ENCODE measurements at places on chromosomes 11 and 22.

DNA sequence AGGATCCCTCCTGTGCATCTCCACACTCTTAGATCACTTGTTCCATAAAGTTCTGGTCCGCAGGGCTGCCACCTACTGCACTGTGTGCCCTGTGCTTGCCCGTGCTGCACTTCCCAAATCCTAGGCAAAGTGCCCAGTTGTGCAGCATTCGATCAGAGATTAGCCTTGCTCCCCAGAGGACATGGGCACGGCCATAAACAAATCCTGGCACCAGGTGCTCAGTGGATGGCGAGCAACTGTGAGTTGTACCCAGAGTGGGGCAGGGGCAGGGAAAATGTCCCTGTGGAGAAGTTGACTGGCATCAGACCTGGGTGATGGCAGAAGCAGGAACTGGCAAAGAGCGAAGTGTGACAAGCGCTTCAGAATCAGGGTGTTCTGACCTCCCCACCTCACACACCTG, 4.7 kb downstream of the FADS2 start:
- DNase-seq, result no peak

GRCh38 chr11:115672999-115673411, 168.8 kb upstream of the CADM1 start:
- no peak for DNase-seq

GRCh38 chr22:44723801-44724200, 21.8 kb downstream of the PRR5 start:
- no peak for DNase-seq

DNA sequence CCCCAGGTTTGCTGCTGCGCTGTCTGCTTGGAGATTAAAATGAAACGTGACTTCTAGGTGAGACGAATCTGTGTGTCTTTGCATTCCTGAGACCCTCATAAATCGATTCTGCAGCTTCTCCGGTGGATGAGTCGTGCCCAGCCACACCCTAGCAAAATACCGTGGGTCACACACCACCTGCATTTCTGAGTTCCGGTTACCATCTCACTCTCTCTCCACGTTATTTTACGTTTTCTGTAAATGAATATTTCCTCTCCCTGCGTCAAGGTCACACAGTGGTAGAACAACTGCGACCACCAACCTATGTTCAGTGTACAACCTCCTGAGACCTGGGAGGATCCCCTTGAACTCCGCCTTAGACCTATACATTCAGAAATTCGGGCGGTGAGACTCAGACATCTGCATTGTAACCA, 1.1 kb downstream of the YWHAH start:
- DNase-seq, result no peak

GRCh38 chr11:124891373-124891861, 6.2 kb downstream of the ROBO4 start:
- DNase-seq, result no peak

- DNase-seq, result no peak
Observed at GRCh38 chr11:114228435-114229411, 67.5 kb upstream of the NNMT start.

DNA sequence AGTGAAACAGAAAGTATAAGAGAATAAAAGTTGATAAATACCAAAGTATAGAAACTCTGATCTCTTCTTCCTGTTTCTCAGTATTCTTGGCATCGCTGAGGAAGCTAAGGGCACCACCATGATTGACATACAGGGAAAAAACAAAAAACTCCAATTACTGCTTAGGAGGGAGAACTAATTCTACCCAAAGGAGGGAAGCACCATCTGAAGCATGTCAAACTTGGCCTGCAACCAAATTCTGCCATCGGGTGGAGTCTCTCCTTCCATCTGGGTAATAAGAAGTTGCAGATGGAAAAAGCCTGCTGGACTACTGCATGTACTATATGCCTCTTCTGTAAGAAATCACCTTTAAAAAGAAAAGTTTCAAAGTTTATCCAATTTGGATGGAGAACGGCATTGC, 30.5 kb upstream of the PPP2R1B start:
- no peak for DNase-seq

DNA sequence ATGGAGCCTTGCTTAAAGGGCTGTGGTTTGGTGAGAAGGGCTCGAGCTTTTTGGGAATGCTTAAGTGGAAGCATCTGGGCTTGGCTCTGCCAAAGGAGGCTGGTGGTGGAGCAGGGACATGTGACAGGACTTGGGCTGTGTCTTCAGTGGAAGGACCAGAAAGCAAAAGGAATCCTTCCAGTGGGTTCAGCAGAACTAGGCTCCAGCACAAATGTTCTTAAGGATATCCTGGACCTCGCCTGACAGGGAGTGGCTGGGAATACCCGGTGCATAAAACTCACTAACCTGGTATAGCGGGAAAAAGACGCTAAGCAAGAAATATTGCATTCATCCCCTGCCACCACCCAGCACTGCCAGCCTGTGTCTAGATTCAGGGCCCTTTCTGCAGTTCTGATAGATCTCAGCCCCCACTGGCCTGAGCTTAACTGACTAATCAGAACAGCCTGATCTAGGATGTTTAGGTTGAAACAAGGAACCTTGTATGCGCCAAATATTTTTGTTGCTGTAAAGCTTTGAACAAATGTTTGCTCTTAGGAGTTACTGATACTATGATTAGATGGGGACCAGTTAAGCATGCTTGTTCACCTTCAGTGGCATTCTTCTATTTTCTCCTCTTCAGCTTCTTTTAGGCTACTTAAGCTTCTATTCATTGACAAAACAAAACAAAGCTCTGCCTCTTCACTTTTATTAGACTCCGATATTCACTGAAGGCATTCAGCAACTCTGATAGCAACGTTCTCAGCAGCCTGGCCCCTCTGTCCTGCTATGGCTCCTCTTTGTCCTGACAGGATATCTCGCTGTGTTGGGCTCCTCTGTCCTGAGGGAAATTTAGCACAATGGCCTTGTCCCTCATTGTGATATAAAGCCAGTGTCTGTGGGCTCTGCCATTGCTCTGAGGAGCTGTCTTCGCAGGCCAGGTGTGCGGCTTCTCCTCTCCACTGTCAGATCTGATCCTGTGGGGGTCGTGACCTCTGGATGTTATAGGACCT, 25.0 kb downstream of the PPFIBP2 start:
- DNase-seq, result no peak

DNA sequence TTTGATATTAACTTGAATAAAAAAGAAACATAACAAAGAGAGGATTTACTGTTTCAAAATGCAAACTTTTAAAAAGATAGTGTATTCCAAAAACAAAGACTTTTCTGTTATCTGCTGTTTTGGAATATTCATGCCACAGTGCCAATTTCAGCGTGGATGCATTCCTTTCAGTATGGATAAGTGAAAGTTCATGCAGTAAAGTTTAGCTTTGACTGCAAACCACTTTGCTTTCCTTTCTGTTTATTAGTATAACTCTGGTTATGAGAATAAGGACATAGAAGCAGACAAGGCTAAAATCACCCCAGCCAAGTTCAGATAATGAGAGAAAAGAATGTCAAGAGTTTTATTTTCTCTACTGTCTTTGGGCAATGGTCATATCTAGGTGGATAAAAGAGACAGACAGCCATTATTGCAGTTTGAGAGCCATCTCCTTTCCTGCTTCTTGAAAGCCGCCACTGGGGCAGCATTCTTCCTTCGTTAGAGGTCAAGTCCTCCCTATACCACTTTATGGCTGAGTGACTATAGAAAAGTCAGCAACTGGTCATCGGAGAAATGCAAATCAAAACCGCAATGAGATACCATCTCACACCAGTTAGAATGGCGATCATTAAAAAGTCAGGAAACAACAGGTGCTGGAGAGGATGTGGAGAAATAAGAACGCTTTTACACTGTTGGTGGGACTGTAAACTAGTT, 82.4 kb upstream of the BLID start:
- DNase-seq, result no peak
